ENCODE measurements at places on chromosomes 12 and 14. TPM values are rescaled to one million over a fixed set of nuclear protein-coding genes. Genes with fewer than 3 reads are reported as not detected.

Gene LMO3
- 0.99 TPM for total RNA-seq

Gene ZDHHC22
- not detected for total RNA-seq

Gene SYNDIG1L
- total RNA-seq = not detected

Gene RTL1
- total RNA-seq = not detected

Gene CFAP251
- 8.7 TPM for total RNA-seq

Data from aortic smooth muscle cell (primary cell).